ENCODE measurements at places on chromosomes 3 and 15.

DNA sequence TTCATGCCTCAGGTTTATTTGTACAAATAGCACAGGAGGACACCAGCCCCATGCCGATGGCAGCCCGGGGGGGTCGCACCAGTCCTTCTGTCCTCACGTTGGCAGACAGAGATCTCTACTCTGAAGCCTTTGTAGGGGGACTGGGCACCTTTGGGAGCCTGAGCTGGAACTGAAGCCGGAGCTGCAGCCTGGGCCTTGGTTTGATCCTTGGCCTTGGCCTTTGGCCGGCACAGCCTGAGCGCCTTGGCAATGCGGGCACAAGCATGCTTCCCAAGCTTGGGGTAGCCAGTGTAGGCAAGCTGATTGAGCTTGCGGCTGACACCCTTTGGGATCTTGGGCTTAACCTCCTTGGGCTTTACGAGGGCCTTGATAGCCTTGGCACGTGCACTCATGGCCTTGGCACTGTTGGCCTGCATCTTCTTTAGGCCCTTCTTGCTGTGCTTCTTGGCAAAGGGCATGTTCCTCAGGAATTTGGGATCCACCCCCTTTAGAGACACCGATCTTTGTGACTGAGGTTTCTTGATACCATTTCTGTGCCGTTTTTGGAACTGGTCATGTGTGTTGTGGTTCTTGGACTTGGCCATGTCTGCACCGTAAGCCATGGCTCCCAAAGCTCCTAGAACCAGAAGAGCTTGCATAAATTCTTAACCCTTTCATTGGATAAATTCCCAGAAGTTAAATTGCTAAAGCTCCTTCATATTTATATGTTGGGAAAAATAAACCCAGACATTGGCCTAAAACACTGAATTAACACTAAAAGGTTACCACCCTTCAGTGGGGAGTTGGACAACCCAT lies 33.4 kb upstream of the UACA start:
- no peak for DNase-seq

DNA sequence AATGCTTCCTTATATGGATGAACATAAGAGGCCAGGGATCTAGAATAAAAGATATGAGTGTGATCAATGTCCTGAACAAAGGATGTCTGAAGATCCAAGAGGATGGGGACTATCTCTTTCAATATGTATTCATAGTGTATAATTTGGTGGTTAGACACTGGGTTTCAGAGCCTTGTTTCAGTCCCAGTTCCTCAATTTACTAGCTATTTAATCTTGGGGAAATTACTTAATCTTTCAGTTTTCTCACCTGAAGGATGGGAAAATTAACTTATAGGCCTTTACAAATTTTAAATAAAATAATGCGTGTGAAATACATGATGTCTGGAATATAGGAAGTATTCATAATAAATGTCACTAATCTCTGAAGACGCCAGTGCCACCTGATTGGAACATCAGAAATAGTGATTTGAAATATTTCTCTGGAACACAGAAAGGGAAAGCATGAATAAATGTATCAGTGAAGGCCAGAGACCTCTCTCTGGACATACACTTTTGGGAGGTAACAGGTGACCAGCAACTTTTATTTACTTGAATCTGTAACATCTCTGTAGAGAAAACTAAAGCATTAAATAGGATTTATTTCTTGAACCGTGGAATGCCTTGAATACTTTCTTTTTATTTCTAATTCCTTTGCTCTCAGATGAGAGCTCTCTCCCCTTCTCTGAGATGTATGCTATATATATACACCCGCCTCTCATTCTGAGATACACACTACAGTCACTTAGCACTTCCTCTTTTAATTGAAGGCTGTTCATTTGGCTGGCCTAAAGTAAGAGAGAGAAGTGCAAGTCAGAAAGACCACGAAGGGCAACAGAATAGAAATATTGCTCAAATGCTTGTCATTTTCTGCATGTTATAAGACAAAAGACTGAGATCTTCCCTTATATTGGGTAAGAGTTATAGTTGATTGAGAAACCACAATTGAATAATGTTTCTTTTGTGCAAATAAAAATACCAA lies 407.1 kb downstream of the LSAMP start:
- DNase-seq, result no peak

GRCh38 chr3:112464264-112464663 lies 35.0 kb downstream of the BTLA start:
- no peak for DNase-seq

DNA sequence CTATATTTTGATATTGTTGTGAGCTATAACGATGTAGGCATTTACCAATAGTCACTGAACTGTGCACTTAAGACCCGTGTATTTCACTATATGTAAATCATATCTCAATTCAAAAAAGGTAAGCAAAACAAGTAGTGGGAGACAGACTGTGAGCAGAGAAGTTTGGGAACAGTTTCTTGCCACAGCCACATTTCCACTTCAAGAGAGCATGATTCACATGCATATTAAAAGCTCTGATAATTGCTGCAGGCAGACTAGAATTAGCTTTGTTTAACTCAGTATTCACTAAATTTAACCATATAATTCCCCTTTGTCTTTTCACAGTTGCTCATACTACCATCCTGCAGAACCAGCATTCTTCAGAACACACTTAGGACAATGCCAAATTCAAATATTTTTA lies 168.4 kb upstream of the ZNF385D start:
- no peak for DNase-seq

- DNase-seq, result no peak
These were observed 372.1 kb upstream of the ARHGEF26 start for GRCh38 chr3:153749070-153749610.

DNA sequence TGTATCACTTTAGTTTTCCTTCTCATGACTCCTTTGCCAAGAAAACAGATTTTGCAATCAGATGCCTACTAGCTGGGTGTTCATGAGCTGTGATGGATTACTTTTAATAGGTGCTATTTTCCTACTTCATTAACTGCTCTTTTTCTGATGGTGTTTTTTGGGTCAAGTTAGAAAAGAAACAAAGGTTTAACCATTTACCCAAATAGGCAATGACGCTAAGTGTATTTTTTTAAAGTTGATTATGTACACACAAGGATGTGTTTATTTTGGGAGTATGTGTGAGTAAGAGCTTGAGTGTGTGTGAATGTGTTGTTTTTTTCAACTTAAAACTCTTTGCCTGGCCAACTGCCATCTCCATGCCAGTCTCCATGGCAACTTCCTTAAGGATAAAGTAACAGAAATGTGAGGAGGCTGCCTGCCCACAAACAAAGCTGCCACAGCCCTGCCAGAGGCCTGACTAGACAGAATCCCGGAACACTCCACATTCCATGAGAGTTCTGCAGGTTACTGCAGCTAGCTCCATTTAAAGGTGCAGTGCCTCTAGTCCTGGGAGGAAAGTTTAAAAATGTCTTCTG lies 215.6 kb upstream of the RBMS3 start:
- DNase-seq, result peak; percentile 50

DNA sequence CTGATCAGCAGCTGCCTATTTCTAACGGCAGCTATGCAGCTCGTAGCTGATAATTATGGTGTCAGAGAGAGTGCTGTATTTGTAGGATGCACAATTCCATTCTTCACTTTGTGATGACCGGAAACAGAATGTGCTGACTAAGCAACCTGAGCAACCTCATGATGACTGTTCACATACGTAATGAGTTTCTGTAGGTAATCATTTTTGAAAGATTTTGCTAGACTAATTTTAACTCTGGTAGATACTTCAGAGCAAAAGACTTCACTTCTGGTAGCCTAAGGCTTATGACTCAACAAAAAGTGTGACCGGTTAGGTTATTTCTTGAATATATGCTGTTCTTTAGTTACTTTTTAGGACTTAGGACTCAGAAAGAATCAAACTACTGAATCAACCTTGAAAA lies 567.7 kb downstream of the NAALADL2 start:
- no peak for DNase-seq

DNA sequence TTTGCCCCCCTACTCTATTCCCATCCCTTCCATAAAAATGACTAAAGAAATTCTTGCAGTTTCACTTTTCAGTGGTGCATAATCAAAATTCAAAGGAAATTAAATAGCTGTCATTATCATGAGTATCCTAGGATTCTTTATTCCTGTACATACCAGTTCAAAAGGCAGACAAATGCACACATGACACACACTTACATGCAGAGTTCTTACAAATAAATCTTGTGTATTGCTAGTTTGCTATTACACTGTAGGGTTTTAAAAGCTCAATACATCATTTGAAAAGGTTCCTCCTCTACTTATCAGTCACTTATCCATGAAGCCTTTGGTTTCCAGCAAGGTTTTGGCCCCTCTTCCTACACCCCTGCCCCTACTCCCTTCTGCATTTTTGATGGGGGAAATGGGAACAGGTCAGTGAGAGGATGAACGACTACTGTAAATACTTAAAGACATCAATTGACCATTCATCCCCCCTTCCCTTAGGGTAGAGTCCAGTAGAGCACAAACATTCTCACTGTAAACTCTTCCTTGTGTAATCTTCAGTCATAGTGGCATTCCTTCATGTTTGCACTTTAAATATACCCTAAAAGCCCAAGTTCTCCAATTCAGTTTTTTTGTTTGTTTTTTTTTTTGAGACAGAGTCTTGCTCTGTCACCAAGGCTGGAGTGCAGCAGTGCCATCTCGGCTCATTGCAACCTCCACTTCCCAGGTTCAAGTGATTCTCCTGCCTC lies 92.6 kb downstream of the SUCLG2 start:
- DNase-seq, result no peak

- no peak for DNase-seq
These were observed 286.0 kb downstream of the CNTN3 start for GRCh38 chr3:74328435-74328834.

GRCh38 chr3:184880276-184881019 lies 68.5 kb downstream of the VPS8 start:
- DNase-seq, result no peak

DNA sequence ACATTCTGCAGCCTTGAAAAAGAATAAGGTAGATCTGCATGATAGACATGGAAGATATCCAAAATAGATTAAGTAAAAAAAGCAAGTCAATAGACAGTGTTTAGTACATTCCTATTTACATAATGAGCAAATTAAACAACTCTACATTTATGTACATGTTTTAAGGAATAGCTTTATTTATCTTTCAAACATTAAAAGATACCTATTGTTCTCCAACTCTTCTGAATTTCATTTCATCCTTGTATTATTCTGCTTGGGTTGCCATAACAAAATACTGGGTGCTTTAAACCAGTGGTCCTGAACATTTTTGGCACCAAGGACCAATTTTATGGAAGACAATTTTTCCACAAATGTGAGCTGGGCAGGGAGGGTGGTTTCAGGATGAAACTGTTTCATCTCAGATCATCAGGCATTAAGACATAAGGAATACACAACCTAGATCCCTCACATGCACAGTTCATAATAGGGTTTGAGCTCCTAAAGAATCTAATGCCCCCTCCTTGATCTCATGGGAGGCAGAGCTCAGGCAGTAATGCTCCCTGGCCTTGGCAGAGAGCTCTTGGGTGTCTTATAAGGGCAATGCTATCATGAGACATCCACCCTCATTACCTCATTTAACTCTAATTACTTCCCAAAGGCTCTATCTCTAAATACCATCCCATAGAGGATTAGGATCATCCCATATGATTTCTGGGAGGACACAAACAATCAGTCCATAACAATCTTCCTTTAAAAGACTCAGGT lies 6.8 kb upstream of the KATNBL1 start:
- no peak for DNase-seq

DNA sequence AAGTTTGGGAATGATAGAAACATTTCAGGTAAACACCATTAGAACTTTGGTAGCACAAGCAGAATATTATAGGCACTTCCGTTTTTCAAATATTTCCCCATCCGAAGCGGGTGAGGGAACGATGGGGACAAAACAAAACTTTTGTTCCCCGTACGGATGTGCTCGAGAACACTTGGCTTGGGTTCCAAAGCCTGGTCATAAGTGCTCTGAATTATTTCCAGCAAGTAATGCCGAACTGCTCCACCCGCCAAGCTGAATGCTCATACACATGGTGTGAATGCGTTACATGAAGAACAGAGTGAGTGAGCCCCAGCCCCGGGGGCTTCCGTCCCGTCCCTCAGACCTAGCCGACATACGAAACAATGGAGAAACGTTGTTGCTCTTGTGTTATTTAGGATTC lies 438.2 kb upstream of the ARRDC4 start:
- no peak for DNase-seq

GRCh38 chr3:103218146-103218545 lies 783.3 kb downstream of the ZPLD1 start:
- DNase-seq, result no peak
